ENCODE measurements at places on chromosomes 13 and 19.

GRCh38 chr19:4009990-4010807, 2.7 kb downstream of the PIAS4 start:
- no peak for DNase-seq

DNA sequence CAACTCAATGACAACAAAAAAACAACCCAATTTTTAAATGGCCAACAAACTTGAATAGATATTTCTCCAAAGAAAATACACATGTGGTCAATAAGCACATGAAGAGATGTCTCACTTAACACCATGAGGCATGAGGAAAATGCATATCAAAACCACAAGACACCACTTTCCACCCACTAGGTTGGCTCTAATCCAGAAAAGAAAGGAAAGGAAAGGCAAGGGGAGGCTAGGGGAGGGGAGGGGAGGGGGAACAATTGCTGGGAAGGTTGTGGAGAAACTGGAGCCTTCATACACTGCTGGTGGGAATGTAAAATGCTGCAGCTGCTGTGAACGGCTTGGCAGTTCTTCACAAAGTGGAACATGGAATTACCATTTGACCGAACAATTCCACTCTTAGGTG, 854.3 kb downstream of the UQCRFS1 start:
- no peak for DNase-seq

DNA sequence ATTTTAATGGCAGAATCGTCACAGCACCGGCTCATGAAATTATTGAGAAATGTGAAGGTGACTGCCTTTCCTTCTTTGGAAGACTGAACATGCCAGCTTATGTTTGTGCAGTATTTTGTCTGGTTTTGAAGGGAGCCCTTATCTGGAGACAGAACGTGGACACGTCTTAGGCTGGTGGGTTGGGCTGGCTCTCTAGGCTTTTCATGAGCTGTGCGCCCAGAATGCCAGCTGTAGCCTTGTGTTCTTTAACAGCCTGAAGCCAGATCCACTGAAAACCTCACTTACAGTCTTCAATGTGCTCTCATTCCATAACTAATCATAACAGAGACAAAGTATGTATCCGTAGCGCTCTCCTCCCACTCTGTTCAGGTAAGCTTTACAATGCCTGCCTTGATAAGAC, 184.4 kb upstream of the HTR2A start:
- no peak for DNase-seq

- no peak for DNase-seq
These were observed 110.6 kb downstream of the DNAJC3 start for GRCh38 chr13:95787356-95788099.

DNA sequence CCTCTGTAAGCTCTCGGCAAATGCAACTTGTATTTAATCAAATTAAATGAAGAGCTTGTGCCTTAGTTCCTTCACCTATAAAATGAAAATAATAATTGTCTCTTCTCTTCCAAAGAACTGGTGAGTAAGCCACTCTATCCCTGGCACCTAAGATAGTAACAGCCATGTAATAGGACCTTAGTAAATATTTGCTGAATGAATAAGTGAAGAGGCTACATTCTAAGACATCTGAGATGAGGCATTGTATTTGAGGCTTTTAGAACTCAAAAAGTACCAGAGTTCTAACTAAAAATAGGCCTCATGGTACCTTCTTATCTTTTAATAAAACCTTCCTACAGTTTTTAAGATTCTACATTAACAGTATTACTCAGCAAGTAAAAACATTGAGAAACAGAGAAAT, 17.3 kb upstream of the DCLK1 start:
- no peak for DNase-seq

- no peak for DNase-seq
These were observed 15.1 kb downstream of the PCDH8 start for GRCh38 chr13:52833296-52833875.

GRCh38 chr13:98648141-98648540, 71.2 kb upstream of the STK24 start:
- DNase-seq, result no peak

GRCh38 chr19:17339088-17339741, 1.9 kb downstream of the GTPBP3 start:
- peak; percentile 72 for DNase-seq

- no peak for DNase-seq
These were observed 343.5 kb downstream of the TEX29 start for GRCh38 chr13:111663953-111664421.

GRCh38 chr13:94878602-94879165, 166.3 kb upstream of the SOX21 start:
- no peak for DNase-seq

GRCh38 chr19:42531313-42531712, 3.0 kb upstream of the CEACAM1 start:
- DNase-seq, result peak; percentile 38

GRCh38 chr13:102774214-102774568, 605 bp upstream of the TEX30 start:
- no peak for DNase-seq

GRCh38 chr13:32136716-32137115, 105.1 kb downstream of the FRY start:
- DNase-seq, result no peak

- no peak for DNase-seq
These were observed 130.1 kb upstream of the ZNF91 start for GRCh38 chr19:23525276-23525852.

GRCh38 chr19:30540761-30541160, 168.6 kb downstream of the ZNF536 start:
- DNase-seq, result no peak

DNA sequence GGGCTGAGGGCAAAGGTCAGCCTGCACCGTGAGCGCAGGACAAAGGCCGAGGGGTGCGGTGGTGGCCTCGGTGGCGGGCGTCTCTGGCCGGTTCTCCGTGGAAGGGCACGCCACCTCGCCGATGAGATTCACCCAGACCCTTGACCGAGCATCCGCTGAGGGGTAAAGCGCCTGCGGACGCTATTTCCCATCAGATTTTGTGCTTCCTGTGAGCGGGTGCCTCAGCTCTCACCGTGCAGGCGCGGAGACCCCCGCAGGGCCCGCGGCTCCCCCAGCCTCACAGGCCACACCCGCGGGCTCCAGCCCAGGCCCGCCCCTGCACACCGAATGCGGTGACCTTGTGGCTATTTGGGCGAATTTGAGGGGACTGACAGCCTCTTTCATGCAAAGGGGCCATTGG, 348.0 kb downstream of the TEX29 start:
- no peak for DNase-seq

- no peak for DNase-seq
These were observed 21.1 kb upstream of the POMP start for GRCh38 chr13:28637714-28638355.

DNA sequence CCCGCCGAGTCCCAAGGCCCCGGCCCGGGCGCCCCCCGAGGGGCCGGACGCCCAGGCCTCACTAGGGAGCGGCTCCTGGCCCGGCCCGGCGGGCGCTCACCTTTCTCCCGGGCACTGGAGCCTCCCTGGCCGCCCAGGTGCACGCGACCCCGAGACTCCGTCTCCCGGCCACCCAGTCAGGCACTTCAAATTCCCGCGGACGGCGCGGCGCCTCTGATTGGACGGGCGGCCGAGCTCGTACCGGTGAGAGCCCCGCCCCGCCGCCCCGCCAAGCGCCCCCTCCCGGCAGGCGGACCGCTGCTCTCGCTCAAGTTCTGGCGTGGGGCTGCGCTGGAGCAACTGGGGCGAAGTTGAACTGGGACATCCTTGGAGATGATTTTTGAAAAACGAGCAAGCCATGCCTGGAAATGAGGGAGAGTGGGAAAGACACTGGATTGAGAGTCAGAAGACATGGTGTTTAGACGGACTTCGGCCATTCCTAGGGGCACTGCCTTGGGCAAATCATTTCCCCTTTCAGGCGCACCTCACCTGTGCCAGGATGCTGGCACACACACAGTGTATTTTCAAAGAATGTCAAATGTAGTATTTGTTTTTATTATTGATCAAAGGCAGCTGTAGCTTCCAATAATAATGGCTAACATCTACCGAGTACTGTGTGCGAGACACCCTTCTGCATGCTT, 485.3 kb downstream of the UQCRFS1 start:
- no peak for DNase-seq

GRCh38 chr13:35614666-35615065, 138.2 kb upstream of the MAB21L1 start:
- no peak for DNase-seq

DNA sequence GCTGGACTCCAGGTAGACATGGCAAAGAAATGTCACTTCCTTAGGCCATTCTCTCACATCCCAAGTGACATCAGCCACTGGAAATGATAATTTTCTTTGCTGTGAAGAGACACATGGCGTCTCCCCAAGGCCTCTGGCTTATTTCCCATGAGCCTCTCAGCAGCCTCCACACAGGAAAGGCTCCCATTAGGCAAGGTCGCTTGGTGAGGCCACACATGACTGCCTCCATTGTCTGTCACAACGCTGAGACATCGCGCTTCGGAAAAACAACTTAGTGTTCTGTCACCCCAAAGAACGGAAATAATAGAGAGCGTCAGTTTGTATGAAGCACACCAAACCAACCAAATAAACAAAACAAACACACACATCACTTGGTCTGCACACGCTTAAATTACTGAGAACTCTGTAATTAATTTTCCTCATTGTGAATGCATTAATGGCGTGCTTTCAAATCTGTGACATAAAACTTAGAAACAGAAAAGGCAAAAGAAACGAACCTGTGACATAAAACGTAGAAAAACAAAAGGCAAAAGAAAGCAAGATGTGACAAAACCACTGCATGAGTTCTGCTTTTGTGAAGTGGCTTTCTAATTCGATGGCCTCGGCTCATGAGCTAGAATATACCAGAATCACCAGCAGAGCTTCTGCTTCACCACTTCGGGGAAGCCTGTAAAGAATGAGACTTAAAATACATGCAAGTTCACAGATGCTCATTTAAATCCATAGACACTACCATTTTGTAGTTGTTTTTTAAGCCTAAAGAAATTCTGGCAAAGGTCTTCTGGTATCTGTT, 404.2 kb upstream of the SGCG start:
- DNase-seq, result no peak

DNA sequence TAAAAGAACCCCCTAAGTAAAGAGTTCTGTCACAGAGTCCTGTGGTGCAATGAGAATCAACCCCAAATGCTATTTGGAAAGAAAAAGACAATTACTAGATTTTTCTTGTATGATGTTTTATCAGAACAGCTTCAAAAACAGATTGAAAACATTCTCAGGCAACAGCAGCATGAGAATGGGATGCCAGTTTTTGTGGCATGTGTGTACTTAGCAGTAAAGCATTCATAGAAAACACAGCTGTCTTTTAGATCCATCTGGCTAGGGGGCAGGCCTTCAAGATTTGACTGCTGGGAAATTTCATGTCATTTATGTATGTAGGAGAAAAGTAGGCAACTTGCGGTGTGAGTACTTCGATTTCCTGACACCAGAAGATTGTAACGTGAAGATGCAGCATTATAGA, 170.5 kb upstream of the HTR2A start:
- no peak for DNase-seq

DNA sequence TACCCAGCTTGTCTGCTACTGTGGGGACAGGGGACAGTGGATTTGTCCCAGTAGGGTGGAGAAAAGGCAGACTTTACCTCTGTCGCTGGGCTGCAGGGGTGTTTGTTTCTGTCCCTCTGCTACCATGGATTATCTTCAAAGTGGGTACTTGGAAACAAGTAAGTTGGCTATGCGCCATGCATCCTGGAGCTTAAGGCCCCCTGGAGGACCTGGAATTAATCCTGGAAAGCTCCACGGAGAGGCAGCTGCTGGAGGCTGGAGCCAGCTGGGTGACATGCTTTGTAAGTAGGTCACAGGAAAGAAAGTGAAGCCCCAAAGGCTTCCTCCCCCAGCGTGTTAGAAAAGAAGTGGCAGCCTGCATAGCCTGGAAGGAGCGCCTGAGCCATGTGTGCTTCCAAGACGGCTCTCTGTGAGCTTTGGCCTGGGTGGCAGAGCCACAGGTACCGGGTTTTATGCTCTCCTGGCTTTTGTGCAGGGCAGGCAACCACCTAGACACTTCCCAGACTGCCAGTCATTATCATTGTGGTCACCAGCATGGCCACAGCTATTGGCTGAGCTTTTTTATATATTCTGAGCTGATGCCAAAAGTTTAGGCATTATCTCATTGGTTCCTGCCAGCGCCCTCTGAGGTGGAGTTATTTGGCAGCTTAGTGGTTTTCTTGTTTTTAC, 9.5 kb downstream of the B3GLCT start:
- no peak for DNase-seq

- no peak for DNase-seq
These were observed 4.6 kb downstream of the FBXO17 start for GRCh38 chr19:38970664-38971532.

DNA sequence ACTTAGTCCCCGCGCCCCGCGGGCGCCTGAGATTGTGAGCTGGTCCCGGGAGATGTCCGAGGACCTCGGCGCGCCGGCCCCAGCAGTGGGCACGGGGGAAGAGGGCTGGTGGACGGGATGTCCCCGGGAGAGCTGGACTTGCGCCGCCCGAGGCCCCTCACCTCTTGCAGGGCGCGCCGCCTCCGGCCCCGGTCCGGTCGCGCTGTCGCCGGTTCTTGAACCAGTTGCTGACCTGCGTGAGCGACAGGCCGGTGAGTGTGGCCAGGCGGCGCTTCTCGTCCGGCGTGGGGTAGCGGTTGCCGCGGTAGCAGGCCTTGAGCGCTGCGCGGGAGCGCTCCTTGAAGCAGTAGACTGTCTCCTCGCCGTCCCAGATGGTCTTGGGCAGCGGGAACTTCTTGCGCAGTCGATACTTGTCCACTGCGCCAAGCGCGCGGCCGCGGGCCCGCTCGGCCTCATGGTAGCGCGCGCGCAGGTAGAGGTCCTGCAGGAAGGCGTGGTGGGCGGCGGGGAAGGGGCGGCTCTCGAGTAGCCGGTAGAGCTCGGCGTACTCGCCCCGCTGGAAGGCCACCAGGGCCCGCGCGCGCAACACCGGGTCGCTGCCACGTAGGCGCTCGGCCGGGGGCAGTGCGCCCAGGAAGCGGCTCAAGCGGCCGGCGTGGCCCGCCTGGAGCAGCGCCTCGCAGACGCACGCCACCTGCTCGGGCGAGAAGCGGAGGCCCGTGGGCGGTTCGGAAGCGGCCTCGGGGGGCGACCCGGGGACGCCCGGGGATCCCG, 984 bp downstream of the SIX5 start:
- no peak for DNase-seq

- peak; percentile 91 for DNase-seq
These were observed 2.7 kb upstream of the CNN1 start for GRCh38 chr19:11535792-11536595.

- DNase-seq, result no peak
These were observed 11.1 kb upstream of the RAB3A start for GRCh38 chr19:18214779-18215433.

GRCh38 chr13:85366759-85367417, 432.3 kb downstream of the SLITRK6 start:
- no peak for DNase-seq
